ENCODE measurements at places on chromosomes 13 and 19.

- no peak for DNase-seq
Measured at GRCh38 chr19:40274585-40275544, 10.3 kb downstream of the AKT2 start.

GRCh38 chr19:21463449-21464105 is 41.8 kb upstream of the ZNF429 start:
- peak; percentile 88 for DNase-seq

DNA sequence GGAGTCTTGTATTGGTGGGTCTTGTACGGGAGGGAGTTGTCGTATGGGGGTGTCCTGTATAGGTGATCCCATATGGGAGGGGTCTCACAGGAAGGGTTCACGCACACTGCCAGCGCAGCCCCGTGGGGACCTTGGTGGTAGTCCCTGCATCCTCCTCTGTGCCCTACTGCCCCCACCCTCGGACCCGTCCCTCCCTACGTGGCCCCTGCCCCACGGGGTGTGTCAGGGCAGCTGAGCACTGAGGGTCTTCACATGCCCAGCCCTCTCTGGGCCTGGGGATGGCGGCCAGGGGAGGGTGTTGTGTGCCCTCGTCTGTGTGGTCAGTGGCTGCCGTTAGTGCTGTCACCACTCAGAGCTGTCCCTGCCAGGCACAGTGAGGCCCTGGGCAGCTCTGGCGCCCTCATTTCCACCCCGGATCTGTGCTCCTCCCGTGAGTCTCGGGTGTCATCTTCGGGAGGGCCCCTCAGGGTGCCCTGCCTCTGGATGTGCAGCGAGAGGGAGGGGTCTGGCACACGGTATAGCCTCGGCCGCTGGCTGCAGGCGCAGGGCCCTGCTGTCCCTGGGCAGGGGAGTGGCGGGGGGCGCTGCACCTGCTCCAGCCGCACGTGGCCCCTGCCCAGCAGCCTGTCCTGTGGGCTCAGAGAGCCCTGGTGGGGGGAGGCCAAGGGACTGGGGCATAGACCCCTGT is 16.0 kb upstream of the GNA15 start:
- no peak for DNase-seq

DNA sequence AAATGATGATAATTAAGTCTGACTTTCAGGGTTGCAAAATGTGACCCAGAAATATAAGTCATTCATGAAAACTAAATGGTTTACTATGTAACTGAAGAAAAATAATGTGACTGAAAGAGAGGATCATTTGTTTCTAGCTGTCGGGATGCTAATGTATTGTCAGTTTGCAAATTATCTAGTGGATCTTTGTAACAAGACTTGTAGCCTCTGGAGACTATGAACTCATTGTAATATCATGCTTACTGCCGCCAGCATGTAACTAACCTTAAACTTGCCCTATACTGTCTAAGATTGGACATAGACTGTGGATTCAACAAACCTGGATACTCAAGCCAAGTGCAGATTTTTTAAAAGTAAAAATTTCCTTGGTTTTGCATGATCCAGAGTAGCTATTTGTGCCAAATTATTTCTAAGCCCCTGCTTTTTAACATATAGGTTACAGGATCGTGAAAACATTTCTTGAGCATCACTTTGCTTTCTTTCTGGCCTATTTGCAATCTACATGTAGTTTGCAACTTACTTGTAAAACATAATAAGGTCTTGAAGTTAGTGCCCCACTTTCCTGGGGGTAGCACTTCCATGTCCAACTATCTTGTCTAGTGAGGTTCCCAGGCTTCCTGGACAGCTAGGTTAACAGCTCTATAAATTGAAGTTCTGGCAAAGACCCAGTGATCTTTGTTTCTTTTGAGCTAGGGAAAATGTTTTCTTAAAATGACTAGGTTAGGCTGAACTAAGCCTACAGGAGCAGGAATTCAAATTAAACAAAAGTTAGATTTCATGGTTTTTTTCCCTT is 3.3 kb upstream of the POSTN start:
- no peak for DNase-seq

DNA sequence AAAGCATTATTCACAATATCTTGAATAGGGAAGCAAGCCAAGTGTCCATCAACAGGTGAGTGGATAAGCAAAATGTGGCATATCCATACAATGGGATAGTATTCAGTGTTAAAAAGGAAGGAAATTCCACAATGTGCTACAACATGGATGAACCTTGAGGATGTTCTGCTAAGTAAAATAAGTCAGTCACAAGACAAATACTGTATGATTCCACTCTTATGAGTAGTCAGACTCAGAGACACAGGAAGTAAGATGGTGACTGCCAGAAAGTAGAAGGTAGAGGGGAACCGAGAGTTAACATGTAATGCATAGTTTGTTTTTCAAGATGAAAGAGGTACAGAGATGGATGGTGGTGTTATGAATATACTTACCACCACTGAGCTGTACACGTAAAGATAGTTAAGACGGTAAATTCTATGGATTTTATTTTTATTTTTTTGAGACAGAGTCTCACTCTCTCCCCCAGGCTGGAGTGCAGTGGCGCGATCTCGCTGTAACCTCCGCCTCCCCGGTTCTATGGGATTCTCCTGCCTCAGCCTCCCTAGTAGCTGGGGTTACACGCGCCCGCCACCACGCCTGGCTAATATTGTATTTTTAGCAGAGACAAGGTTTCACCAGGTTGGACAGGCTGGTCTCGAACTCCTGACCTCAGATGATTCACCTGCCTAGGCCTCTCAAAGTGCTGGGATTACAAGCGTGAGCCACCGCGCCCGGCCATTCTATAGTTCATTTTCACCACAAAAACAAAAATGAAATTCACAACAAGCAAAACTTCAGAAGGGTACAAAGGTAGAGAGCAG is 1.0 kb upstream of the CHAMP1 start:
- no peak for DNase-seq

- DNase-seq: no peak
Measured at GRCh38 chr13:33717775-33718174, 100.2 kb upstream of the RFC3 start.

GRCh38 chr19:33772102-33772857 is 24.4 kb upstream of the KCTD15 start:
- DNase-seq: no peak

DNA sequence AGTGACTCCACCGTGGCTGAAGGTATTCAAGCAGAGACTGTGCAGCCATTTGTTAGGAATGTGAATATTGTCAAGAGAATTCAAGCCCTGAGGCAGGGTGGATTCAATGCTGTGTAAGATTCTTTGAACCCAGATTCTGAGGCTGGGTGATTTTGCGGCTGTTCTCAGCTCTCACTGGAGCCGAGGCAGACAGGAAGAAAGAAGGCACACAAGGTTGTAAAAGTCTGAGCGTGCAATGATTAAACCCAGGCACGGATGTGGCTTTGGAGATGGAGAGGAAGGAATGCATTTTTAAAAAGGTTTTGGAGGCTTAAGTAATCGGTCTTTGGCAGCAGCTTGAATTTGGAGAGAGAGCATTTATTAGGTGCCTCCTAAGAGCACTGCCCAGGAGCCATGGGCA is 187.9 kb downstream of the KATNAL1 start:
- DNase-seq: no peak

GRCh38 chr19:54168174-54168917 is 4.6 kb downstream of the TMC4 start:
- DNase-seq: peak; percentile 80

DNA sequence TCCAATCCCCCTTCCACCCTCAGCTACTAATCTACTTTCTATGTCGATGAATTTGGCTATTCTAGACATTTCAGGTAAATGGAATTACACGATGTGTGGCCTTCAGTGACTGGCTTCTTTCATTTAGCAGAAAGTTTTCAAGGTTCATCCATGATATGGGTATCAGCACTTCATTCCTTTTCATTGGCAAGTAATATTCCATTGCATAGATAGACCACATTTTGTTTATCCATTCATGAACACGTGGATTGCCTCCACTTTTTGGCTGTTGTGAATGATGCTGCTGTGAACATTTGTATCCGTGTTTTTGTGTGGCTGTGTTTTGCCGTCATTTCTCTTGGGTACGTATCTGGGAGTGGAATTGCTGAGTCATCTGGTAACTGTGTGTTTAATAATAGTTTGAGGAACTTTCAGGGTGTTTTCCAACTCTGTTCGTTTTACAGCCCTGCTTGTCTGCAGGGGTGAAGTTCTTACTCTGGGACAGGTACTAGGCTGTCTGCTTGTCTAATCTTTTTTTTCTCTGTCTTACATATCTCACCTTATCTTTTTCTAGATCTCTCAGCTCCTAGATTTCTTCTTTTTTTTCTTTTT is 32.5 kb downstream of the MARK4 start:
- no peak for DNase-seq

DNA sequence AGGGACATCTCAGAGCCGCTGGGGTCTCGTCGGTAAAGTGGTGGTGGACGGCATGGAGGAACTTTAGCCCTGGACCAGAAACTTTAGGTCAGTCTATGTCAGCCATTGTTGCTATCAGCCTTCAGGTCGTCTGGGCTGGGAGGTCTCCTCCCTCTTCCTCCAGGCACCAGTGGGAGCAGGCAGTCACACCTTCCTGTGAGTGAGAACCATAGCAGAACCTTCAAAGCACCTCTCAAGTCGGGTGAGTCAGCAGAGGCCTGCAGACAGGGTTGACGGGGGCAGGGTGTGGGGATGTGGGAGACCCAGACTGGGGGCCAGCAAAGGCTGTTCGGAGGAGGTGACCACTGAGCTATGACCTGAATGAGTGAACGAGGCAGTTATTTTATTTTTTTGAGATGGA is 15.4 kb upstream of the SBNO2 start:
- no peak for DNase-seq

GRCh38 chr19:46728208-46728607 is 11.3 kb upstream of the PRKD2 start:
- no peak for DNase-seq

DNA sequence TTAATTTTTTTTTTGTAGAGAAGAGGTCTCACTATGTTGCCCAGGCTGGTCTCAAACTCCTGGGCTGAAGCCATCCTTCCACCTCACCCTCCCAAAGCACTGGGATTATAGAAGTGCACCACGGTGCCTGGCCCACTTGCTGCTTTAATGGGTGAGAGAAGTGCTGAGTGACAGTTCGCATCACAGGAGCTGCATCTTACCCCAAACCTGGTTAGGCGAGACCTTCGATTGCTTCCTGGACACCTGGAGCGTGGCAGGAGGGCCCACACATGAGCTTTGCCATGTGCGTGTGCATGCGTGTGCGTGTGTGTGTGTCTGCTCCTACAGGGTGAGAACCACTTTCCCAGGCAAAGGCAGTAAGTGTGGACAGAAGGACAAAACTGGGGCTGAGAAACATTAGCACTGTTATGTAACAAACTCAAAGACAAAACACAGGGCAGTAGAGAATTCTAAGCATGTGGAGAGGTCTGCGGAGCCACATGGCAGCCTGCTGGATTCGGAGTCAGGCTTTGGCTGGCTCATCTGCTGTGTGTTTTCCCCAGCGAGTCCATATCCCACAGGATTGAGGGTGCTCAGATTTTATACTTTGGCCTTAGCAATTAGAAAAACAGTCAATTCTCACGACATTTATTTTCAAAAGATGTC is 11.7 kb upstream of the MTIF3 start:
- DNase-seq: no peak

DNA sequence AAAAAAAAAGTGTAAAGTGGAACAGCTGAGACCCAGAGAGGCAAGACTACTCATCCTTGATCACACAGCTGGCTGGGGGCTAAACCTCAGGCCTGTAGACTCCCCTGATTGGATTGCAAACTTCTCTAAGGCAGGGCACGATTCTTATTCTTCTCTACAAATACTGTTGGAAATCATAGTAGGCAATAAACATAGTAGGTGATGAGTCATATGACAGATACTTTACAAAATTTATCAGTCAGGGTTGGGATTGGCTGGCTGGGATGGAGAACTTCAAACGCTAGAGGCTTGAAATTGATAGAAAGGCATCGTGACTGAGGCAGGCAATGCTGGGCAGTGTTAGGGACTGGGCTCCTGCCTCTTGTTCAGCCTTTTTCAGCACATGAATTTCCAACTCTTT is 5.9 kb upstream of the MATK start:
- DNase-seq: no peak

- no peak for DNase-seq
Measured at GRCh38 chr13:36251526-36251925, 37.2 kb upstream of the SOHLH2 start.

DNA sequence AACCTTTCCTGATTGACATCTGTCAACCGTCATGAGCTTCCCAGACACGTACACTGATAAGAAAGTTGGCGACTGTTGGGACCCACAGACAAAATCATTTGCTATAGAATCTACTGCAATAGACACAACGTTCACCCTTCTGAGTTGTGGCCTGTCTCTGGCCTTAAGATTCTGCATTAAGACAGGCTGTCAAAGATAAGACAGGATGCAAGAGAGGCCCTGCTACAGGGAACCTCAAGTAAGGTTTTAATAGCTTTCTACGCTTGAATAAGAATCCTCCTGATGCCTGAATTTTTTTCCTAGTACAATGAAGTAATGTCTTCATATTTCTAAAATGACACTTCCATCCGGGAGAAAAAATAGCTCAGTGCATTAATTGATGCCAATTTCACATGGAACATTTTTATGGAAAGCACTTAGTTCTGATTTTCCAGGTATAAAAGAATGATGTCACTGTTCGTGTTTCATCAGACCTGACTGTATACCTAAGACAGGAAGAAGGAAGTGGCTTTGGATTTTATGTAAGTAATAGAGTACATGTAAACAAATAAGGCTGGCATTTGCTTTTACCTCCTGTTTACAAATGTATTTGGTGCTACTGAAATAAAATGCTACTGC is 275.2 kb upstream of the GPC6 start:
- peak; percentile 74 for DNase-seq

DNA sequence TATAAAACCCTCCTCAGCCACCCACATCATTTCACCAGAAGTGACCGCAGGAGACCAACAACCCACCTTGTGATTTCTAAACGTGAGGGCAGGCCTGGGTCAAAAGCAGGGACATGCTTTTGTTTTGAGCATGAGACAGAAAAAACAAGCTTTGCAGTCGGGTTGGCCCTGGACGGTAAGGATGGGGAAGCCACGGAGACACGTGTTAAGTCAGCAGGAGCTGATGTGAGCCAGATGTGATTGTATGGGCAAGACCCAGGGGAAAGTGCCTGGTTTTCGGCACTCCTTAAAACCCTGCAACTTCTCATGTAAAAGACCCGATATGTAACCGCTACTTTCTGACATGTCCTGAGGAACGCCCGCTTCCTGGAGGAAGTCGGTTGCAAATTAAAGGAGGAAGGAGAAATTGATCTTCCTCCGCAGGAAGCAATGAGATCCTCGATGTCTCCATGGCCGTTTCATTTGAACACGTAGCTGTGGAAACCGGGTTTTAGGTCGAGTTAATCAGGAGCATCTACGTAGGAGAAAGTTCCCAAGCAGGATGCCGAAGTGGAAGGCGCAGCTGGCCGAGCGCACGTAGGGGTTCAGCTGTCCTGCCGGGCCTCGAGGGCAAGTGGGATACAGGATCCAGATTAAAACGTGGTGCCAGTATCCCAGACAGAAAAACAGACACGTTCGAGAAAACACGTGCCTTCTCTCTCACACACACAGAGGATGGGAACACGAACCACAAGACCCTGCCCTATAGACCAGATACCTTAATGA is 40.5 kb upstream of the POMP start:
- DNase-seq: no peak
